ENCODE measurements at places on chromosomes 11 and 22.

DNA sequence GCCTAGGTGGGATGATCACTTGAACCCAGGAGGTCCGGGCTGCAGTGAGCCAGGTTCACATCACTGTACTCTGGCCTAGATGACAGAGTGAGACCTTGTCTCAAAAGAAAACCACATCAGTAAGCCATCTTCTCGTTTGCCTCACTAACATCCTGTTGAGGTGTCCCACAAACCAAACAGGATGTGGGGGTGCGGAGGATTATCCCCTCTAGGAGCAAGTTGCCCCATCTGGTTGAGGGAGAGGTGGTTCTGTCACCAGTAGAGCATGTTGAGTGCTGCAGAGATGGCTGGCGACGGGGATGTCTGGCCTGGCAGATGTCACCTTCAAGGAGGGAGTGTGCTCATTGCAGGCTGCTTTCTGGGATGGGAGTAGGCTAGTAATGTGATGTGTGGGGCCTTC, 72.4 kb downstream of the ZNRF3 start:
- no peak for DNase-seq

GRCh38 chr22:29317827-29318454, 2.4 kb upstream of the RASL10A start:
- DNase-seq = no peak

GRCh38 chr11:121486054-121486453, 33.3 kb upstream of the SORL1-AS1 start:
- no peak for DNase-seq

- no peak for DNase-seq
Observed at GRCh38 chr11:47656260-47656885, 14.0 kb upstream of the MTCH2 start.

- no peak for DNase-seq
Observed at GRCh38 chr11:17812865-17813187, 78.2 kb downstream of the KCNC1 start.

GRCh38 chr11:126914941-126915340, 85.6 kb downstream of the KIRREL3 start:
- DNase-seq = no peak

GRCh38 chr11:21501245-21501644, 691.6 kb upstream of the ANO5 start:
- DNase-seq = no peak

DNA sequence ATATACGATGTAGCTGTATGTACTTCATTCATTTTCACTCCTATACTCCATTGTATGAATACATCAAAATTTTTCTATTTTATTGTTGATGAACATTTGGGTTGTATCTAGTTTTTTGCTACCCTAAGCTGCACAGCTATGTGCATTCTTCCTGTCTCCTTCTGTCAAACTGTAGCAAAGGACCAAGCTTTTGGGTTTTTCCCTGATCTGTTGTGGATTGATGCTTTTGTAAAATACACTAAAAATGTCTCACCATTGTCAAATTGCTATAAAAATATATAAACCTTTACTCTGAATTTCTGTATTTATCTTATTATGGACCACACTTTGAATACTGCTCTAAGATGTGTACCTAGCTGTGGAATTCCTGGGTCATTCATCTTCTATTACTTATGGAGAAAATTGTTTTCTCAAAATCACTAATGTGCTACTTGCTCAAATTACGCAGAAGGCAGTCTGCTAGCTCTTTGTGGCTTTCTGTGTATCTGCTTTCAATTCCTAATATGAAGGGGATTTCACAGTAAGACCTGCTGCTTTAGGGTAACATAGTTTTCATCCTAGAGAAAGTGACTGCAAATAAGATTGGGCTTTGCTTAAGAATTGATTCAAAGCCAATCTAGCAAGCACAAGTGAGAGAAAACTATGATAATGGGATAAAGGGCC, 123.4 kb downstream of the CYP2R1 start:
- DNase-seq = no peak

- DNase-seq = no peak
Observed at GRCh38 chr22:47836957-47837356, 1074.5 kb downstream of the TBC1D22A start.

GRCh38 chr22:26865021-26865420, 207.6 kb downstream of the MIAT start:
- DNase-seq = no peak

DNA sequence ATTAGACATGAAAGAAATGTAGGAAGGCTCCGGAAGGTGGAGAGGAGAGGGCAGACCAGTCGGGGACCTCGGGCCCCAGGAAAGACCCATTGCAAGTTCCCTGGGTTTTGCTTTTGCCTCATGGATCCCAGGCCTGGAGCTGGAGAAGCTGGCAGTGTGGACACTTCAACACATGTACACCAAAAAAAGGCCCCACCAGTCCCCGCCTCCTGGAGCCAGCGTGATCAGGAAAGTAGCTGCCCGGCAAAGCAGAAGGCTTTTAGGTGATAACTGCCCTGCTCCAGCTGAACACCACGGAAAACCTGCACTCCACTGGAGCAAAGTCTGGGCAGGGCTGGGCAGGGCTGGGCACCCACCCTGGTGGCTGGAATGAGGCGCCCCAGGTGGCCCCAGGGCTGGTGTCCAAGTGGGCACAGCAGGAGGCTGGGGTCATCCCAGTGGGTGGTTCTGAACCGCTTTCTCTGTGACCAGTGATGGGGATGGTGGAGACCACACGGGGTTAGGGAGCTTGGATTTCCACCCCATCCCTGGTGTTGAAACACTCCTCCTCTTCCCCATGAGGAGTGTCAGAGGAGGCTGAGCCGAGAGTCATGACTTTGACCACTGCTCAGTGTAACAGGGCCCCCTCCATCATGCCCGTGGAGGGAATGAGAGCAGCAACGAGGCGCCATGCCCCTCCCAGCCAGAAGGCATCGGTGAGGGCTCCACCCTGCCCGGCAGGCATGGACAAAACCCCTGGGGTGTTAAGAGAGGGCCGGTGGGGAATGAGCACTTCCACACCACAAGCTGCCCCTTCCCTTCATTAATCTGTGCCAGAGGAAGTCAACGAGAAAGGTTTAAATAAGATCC, 16.9 kb upstream of the MUC5AC start:
- no peak for DNase-seq

GRCh38 chr11:32374261-32374711, 61.1 kb downstream of the WT1 start:
- no peak for DNase-seq

DNA sequence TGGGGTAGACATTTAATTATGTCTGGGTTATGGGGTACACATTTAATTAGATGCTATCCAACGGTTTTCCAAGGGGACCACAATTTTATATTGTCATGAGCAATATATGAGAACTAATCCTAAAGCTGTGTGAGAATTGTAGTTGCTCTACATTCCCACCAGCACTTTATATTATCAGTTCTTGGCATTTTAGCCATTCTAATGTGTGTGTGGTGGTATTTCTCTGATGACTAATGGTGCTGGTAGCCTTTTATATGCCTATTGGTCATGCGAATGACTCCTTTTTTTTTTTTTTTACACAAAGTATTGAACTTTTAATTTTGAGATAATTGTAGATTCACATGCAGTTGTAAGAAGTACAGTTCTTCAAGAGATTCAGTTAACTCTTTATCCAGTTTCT, 26.2 kb downstream of the TMEM135 start:
- no peak for DNase-seq

DNA sequence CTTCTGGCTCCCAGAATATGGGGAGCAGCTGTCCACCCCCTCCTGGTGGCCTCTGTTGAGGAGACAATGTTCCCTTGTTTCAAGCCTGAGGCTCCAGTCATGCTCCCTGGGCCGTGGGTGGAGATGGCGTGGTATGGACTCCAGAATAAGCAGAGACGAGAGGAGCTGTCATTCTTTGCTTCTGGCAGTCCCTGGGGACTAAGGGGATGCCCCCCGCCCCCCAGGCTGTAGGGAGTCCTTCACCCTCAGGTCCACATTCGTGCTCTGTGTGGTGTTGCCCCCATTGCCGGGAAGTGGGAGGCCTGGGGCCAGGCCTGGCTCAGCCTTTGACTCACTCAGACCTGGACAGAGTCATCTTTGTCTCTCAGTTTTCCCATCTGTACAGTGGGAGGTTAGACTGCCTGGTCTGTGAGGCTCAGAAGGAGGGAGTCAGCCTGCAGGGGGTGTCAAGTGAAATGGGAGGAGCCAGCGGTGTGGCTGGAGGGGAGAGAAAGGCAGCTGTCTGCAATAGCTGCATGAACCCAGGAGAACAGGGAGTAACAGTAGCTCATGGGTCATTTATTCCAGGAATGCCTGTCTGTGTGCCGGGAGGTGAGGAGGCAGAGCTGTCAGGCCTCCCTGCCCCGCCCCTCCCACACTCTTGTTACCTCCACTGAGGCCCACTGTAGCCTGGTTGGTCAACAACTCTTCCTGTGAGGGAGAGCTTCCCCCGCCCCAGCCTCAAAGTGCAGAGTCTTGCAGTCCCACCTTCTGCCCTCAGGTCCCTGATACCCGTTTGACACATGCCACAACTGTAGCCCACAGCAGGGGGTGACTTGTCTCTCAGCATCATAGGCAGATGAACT, 6.3 kb downstream of the ARHGEF17 start:
- DNase-seq = peak; percentile 80

GRCh38 chr11:79025622-79026021, 415.2 kb downstream of the TENM4 start:
- no peak for DNase-seq

- DNase-seq = no peak
Observed at GRCh38 chr11:125020342-125020741, 42.8 kb upstream of the SLC37A2 start.

- no peak for DNase-seq
Observed at GRCh38 chr11:103407641-103408040, 298.4 kb downstream of the DYNC2H1 start.

DNA sequence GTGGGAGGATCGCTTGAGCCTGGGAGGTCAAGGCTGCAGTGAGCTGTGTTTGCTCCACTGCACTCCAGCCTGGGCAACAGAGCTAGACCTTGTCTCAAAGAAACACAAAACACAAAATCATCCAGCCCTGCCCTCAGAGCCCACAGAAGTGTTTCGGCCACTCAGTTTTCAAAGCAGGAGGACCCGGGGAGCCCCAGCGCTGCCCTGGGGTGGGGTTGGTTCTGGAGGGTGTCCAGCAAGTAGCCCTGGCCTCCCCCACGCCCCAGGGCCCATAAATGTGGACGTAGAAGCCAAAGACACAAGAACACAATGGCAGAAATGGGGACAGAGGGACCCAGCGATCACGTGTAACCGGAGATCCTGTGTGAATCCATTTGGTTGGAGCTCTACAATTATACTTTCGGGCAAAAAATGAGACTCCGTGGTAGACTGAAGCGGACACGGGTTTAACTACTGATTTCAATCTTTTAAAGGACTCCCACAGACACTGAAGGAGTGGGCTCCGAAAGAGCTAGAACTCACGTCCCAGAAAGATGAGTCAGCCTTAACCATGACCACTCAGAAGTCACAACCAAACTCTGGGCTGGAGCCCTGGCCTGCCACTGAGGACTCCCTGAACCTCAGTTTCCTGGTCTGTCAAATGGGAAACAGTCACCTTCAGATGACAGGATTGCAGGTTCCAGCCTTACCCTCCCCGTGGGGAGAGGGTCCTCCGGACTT, 9.0 kb upstream of the CYTH4 start:
- DNase-seq = no peak

DNA sequence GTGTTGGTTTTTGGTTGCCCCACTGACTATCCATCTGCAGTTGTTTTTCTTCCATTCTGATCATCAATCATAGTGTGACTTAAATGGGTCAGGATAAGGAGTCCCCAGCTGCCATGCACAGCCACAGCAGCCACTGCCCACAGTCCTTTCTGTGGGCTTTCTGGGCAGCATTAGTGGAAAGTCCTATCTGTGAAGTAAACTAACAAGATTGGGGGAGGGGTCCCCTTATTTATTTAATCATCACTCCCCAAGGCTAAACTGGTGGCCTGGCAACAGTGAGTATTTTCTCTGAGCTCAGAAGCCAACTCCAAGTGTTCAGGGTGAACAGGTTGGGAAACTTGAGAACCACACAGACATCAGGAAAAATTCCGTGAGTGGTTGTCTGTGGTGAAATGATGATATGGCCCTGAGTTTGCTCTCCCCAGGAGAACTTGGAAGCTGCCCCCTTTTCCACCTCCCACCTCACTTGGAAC, 145.0 kb downstream of the CCDC34 start:
- no peak for DNase-seq

GRCh38 chr11:124930799-124931198, 5.0 kb downstream of the HEPACAM start:
- no peak for DNase-seq

DNA sequence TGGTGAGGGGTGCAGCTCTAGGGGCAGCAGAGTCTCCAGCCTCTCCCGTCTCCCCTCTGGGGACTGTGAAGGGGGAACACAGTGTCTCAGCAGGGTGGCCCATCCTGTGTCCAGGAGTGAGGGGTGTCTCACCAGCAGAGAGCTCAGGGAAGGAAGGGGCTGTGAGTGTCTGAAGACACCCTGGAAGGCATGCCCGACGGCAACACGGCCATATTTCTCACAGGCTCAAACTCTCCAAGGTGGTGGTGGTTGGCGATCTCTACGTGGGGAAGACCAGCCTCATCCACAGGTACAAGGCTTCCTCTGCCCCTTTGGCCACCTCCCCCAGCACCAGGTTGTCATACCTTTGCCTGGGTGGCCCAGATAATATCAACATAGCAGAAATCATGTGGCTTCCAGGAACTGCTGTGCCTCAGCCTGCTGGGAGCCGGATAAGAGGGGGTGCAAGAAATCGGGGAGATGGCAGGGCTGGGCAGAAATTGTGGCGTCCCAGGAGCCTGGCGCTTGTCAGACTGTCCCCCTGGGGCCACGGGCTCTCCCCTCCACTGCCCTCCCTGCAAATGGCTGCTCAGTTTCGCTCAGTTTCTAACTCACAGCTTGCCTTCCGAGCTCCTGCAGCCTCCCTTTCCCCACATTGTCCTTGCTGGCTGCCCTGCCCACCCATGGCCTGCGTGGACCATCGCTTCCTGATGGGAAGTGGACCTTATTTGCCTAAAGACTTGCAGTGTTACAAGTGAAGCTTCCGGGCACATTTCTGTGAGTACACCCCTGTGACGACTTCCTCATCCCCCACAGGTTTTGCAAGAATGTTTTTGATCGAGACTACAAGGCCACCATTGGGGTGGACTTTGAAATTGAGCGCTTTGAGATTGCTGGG, 7.2 kb downstream of the RAB36 start:
- no peak for DNase-seq

GRCh38 chr11:67601098-67601497, 5.6 kb upstream of the NDUFV1 start:
- DNase-seq = no peak

DNA sequence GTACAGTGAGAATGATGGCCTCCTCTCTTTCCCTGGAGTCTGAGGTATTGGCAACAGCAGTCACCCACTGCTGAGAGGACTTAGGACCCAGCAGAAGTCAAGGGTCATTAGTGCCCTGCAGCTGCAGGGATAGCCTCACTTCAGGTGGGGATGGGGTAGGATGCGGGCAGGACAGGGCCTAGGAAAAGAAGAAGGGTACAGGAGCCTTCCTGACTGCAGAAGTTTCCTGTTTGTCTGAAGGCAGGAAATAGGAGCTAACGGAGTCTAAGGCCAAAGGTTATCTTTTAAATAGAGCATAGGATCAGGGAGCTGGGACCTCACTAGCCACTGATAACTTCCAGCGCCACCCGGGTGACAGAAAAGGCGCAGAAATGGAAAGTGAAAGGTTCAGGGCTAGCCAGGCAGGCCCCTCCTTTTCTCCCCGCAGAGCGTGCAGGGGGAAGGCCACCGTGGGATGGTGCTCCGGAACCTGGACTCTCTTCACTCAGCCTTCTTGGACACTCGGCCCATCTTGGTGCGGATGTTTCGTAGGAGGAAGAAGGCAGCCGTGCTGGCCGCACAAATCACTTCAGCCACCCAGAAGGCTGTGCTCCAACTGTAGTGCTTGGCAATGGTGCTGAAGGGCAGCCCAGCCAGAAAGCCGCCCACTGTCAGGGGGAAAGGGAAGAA, 6.0 kb downstream of the TRAPPC4 start:
- no peak for DNase-seq
